ENCODE measurements at places on chromosomes 6 and 20.

- DNase-seq, result no peak
Measured at GRCh38 chr6:14059791-14060436, 57.7 kb upstream of the CD83 start.

DNA sequence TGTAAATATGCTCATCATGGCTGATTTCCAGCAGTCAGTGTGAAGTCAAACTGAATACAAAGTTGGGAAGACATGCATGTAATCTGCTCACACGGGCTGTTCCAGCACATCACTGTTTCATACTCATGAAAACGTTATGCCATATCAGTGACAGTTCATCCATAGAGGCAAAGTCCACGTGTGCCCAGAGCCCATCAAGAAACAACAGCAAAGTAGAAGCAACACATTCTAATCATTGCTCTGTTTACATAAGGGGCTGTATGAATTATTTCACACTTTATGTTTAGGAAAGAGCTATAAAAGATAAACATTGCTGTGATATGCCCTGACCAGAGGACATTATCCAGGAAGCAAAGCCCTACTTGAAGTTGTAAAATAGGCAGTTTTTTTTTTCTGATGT is 157.0 kb upstream of the ENPP5 start:
- DNase-seq, result no peak

GRCh38 chr20:9506964-9507369 is 7.4 kb upstream of the LAMP5 start:
- no peak for DNase-seq

- no peak for DNase-seq
Measured at GRCh38 chr6:37889051-37889450, 69.5 kb downstream of the ZFAND3 start.

GRCh38 chr6:72857791-72858585 is 236.1 kb downstream of the KCNQ5 start:
- DNase-seq, result no peak

DNA sequence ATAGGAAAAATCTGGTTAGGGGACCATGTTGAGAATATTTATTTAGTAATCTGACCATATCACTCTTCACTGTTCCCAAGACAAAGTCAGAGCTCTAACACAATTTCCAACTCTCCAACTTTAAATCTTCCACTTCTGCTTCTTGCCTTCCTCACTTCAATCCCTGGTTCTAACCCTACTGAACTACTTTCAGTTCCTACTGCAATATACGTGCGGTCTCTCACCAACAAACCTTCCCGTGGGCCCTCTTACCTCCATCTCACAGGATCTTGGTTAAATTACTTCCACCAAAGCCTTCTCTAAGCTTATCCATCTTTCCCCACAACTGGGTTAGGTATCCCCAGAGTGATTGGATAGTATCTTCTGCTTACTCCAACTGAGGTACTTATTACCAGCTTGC is 8.0 kb downstream of the EIF2S2 start:
- DNase-seq, result no peak

DNA sequence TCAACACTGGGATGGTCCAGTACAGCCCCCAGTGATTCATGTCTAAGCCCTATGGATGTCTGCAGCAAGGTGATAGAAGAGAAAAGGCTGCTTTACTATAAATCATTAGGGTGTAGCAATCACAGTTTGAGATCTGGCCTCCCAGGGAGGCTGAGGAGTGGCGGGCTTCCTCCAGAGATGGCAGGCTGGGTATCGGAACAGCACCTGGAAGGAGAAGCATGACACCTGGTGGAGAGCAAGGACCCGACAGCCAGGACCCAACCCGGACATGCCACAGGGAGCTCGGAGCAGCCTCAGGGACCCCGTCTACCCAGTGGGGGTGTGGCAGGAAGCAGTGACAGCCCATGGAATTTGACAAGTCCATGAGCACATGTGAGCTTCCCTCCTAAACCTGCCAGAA is 114.8 kb upstream of the CD93 start:
- no peak for DNase-seq

DNA sequence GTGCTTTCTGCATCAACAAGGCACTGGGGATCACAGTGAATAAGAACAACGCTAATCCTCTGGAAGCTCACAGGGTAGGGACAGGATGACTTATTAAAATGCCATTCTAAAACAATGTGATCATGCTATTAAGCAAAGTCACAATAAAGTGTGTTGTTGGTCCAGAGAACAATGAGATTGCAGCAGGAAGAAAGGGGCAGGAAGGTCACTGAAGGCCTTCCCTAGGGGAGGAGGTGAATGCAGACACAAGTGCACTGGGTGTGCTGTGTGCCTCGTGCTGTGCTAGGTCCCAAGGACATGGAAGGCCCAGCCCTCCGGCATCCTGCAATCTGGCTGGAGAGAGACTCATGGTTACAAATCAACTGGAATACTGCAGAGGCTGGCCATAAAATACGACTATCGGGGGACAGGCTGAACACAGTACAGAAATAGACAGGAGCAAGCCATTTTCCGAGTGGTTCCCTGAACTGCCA is 55.7 kb downstream of the LYRM4 start:
- DNase-seq, result no peak

- no peak for DNase-seq
Measured at GRCh38 chr20:18215566-18215965, 72.8 kb upstream of the ZNF133 start.

DNA sequence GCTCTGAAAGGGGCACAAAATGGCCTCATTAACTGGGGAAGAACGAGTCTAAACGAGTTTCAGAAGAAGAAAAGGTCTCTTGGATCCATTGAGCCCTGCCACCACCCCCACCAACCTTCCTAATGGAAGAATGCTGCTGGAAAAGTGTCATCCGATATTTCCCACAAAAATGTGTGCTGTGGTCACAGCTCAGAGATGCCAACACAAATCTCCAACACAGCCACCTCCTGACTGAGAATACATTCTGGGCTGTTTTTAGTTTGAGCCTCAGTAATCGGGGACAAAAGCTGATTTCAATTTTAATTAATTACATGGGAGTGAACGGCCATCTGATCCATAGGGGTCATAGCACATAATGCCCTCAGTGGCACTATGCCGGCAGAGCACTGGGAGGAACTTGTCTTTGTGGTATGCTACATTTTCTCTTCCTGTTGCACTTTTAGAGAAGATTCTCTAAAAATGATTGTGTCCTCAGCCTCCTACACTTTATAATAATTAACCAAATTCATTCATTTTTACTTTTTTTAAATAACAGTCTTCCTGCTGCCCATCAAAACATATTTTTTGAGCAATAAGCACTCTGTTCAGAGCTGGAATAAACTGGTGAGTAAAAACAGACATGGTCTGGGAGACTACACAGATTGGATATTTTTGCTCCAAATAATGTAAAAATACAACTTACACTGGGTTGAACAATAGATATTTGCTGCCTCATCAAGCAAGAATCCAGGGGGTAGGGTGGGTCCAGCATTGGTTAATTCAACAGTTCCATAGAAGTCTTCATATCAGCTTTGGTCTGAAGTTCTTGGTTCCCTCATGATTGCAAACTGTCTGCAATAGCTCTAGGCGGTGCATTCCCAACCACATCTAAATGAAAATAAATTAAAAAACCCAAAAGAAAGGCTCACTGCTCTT is 143.6 kb upstream of the TMEM170B start:
- no peak for DNase-seq

DNA sequence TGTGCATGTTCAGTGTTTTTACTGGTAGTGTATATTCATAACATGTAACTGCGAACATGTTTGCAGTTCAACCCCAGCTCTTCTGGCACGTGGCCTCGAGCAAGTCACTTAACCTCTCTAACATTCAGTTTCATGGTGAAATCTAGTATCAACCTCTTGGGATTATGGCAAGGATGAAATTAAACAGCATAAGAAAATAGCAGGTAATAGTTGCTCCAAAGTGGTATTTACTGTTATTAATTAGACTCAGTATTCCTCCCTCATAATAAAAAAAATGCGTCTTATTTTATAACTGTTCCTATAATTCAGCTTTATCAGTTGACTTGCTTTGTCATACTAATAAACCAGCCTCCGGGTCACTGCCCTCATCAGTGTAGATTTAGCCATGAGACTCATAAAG is 15.0 kb downstream of the FAM184A start:
- DNase-seq, result no peak

DNA sequence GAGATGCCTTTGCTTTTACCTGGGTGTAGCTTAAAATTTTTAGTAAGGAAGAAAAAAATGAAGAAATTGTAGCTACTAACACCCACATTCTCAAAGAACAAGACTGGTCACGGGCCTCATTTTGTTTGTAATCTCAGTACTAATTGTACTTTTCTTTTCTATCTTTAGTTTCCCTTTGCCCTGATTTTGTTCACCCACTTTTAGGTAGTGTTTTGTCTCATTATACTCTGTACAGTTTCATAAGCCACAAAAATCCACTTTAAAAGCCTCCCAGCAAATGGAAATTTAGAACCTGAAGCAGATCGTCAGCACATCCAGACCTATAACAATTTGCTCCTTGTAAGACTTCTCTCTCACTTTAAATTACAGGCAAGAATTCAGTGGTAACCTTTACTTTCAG is 43.3 kb downstream of the TP53INP2 start:
- DNase-seq, result no peak

GRCh38 chr6:166938704-166939103 is 17.6 kb downstream of the RNASET2 start:
- DNase-seq, result no peak

DNA sequence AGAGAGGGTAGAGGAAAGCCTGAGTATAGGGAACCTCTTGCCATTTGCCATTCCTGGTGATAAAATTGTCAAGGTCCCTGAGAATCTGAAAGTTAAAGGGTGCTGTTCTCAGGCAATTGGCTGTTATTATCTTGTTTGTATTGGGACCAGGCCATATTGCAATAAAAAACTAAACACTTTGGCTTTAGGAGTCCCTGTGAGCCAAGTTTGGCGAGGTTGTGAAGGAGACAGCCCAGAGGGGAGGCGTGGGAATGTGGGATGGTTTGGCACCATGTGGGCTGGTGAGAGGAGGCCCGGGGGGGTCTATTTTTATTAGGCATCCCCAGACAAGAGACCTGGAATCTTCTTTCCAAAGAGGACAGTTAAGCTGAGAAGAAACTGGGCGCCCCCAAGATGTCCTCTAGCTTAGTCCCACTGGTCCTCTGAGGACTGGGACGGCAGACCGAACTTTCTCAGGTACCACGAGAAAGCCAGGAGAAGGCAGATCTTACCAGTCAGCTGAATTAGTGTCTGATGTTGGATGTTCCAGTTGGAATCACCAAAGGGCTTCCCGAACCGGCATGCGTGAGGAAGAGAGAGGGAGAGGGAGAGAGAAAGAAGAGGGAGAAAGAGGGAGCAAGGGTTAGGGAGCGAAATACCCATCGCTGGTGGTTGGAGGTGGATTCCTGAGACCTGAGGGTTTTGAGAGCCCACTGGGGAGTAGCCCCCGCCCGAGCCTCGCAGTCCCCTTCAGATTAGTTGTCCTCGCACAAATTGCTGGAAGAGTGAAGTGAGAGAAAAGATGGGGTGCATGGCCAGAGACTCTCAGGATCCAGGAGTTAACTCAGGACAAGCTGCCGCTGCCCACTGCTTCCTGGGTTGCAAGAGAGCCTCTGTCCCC is 24.4 kb downstream of the DYNLT1 start:
- DNase-seq, result no peak

DNA sequence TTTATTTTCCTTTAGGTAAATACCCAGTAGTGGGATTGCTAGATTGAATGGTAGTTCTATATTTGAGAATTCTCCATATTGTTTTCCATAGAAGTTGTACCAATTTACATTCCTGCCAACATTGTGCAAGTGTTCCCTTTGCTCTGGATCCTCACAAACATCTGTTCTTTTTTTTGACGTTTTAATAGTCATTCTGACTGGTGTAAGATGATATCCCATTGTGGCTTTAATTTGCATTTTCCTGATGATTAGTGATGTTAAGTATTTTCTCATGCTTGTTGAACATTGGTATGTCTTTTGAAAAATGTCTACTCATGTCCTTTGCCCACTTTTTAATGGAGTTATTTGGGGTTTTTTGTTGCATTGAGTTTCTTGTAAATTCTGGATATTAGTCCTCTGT is 85.6 kb downstream of the UBE3D start:
- no peak for DNase-seq

DNA sequence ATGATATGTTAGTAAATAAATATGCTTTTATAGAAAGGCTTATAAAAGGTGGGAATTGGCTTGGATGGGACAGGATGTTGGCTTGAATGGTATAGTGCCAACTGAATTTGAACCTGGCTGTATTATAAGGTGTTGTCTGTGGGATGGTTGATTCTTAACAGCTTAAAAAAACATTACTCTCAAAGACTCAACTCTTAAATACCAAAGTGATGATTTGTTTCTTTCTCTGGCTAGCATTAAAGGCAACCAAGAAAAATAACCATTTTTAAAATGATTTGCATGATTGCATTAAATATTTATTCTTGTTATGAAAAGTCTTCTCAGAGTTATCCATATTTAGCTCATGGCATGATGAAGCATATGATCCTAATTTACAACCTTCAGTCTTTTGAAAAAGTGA is 216.2 kb downstream of the RIMS1 start:
- DNase-seq, result no peak

- no peak for DNase-seq
Measured at GRCh38 chr6:135577059-135577538, 79.6 kb upstream of the AHI1 start.

DNA sequence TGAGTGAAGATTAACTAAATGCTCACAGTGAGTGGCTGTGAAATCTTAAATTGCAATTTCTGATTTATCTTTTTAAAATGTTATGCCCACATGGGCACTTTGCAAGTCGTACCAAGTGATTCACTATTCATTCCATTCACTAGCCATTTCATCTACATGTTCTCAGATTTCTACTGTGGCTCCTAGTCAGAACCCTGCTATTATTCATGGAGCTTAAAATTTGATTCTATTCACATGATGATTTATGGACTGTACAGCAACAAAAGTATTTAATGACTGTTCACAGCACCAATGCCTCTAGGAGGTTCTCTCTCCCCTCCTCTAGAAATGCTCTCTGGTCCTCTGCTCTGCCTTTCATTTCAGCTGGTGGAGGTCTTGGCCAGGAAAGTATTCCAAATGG is 133.5 kb upstream of the MAP3K7 start:
- DNase-seq, result no peak

- DNase-seq, result no peak
Measured at GRCh38 chr6:47440719-47441118, 36.9 kb upstream of the CD2AP start.

- DNase-seq, result no peak
Measured at GRCh38 chr20:50467718-50468356, 42.3 kb upstream of the PTPN1 start.
